ENCODE measurements at places on chromosomes 12 and 14.
A peak's percentile ranks its signal among the peaks of the same experiment; 100 is the strongest.

GRCh38 chr12:78181544-78182162 is 351.0 kb downstream of the NAV3 start:
- no peak for DNase-seq

- no peak for DNase-seq
These were observed 63.6 kb downstream of the DAAM1 start for GRCh38 chr14:59251811-59252771.

DNA sequence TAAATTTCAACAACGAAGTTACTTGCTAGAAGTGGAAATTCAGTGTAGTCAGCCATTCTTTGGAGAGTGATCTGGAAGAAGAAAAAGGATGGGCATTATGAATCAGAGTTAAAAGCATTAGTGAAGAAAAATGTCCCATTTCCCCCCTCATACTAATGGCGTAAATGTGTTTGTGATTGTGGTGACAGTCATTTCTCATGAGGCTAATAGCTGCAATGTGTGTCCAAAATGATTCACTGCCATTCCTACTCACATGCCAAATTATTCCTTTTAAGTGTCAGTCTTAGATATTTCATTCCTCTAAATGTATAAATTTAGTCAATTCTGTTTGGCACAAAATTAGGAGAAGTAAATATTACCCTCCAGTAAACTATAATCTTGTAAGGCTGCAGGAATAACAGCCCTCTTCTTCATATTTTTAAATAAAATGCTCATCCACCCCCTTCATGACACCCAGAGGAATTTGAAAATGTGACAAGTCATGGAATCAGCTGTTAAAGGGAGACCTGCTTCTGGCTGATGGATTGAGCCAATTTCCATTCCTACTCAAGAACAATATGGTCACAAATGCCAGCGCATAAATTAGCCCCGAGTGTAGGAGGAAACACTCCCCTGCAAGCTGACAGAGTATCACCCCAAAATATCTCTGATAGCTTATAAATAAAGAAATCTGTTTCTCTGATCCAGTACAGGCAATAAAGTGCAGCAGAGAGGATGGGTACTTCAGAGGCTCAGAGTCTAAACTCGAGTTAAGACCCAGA is 912.3 kb upstream of the SEL1L start:
- DNase-seq: no peak

DNA sequence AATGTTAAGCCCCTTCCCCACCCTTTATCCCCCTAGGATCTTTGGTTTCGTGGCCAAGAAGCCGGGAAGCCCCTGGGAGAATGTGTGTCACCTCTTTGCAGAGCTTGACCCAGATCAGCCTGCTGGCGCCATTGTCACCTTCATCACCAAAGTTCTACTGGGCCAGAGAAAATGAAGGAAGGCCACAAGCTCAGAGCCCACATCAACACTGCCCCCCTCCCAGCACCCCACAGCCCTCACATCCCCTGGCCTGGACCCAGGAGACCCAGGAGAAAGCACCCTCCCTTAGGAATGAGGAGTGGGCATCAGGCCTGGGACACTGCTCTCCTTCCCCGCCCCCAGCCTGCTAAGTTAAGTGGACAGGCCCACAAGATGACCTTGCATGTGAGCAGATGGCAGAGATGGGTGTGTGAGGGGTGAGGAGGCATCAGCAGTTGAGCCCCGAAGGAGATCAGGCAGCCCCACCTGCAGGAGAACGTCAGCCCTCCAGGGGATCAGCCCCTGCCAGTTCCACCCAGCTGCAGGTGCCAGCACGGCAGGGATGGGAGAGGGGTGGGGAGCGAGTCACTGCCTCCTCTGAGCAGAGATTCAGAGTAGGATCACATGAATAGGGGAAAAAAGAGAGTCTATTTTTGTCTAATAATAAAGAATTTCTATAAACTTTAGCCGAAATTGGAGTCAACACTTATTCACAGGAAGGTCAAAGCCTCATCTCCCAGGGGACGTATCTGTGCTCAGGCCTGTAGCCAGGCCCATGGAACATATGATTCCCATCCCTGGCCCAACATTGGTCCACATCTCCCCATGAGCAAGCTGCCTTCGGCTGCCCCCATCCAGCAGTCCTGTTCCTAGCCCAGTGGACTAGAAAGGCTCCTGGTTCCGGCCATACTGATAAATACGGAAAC is 14.1 kb downstream of the TNS2 start:
- DNase-seq: no peak

DNA sequence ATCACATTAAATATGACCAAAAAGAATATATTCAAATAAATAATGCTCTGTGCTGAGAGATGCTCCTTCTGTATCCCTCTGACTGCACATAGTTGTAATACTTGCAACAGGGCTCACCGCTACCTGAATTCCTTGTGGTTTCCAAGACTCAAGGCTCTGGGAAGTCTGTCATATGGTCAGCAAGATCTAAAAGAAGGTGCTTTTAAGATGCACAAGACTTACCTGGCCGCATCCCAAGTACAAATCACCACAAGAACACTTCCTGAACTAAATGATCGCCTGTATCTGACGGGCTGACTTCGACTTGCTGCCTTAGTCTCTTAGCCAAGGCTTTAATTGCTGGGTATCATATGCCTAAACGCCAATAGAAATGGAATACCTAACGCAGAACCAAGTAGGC is 67.2 kb downstream of the HECTD4 start:
- no peak for DNase-seq

- DNase-seq: no peak
These were observed 1.4 kb downstream of the ASPG start for GRCh38 chr14:104086661-104087461.

GRCh38 chr14:23008831-23009230 is 1.1 kb downstream of the C14orf93 start:
- peak; percentile 7 for DNase-seq

- no peak for DNase-seq
These were observed 29.4 kb downstream of the ANAPC7 start for GRCh38 chr12:110373962-110374611.

- no peak for DNase-seq
These were observed 17.3 kb downstream of the LRTM2 start for GRCh38 chr12:1837541-1838204.

- no peak for DNase-seq
These were observed 22.3 kb downstream of the SNW1 start for GRCh38 chr14:77738559-77739250.

GRCh38 chr14:62631176-62631575 is 414.1 kb downstream of the KCNH5 start:
- DNase-seq: no peak

GRCh38 chr14:34684578-34684977 is 29.8 kb downstream of the CFL2 start:
- DNase-seq: no peak

DNA sequence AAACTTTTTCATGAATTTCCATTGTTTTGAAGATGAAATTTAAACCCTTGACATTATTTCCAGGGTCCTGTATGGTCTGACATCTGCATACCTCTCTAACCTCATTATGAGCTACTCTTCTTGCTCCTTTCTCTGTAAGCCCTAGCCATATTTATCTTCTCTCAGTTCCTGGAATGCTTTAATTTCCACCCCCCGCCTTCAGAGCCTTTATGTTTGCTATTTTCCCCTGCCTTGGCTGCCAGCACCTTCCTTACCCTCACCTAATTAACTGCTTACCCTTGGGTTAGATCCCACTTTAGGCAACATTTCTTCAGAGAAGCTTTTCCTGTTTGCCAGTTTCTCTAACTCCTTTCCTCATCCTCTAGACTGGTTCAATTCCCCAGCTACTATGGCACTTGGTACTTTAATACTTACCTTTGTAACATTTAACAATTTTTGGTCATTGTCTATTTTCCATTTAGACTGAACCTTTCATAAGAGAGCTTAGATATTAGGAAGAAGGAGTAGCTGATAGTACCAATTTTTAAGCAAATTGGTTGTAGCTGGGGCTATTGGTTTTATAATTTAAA is 6.0 kb downstream of the STYX start:
- DNase-seq: no peak

DNA sequence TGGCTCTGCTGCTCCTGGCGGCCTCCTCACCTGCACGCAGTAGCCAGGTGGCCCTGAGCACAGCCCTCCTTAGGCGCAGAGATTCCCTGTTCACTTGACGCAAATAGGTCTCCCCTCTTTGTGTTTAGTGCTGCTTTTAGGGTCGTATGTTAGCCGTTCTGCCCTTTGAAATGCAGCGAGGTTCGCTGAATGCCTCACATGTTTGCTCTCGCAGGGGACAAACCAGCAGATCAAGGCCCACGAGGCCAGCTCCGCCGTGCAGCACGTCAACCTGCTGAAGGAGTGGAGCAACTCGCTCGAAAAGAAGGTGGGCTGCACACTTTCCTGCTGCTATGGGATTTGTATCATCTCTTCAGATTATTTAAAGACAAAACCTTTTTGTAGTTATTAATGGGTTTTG is 31.4 kb upstream of the AMN start:
- DNase-seq: no peak

GRCh38 chr12:115444346-115444745 is 760.4 kb upstream of the TBX3 start:
- DNase-seq: no peak

DNA sequence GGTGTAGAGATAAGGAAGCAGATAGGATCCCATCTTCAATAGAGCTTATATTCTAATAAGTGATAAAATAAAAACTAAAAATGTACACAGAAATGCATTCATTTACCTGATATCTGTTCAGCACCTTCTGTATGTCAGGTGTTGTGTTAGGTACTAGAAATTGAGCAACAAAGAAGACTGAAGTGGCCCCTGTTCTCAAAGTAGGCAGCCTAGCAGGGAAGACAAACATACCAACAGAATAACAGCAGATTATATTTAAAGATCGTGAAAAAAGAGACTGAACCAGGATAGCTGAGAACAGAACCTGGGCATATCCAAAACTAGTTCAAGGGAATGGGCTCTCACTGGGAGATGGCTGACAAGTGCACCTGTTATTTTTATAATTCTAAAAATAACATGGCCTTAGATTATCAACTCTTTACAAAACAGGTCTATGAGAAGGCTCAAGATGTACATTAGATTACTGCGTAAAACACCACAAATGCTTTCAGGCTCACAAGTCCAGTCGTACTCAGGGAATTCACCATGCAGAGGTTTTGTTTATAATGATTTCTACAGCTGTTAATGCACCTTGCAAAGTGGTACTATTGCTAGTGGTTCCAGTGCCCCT is 16.4 kb downstream of the ANO6 start:
- DNase-seq: no peak

- no peak for DNase-seq
These were observed 49.3 kb downstream of the DLK1 start for GRCh38 chr14:100775831-100776591.

DNA sequence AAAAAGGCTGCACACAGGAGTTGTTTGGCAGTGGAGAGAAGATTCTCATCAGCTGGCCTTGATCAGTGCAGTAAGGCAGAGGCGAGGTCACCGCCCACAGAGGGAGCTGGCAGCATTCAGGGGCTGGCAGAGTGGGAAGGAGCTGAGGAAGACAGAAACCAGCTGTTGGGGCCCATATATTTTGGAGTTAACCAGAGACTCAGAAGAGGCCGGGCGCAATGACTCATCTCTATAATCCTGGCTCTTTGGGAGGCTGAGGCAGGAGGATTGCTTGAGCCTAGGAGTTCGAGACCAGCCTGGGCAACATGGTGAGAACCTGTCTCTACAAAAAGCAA is 17.7 kb downstream of the SMCO2 start:
- no peak for DNase-seq

DNA sequence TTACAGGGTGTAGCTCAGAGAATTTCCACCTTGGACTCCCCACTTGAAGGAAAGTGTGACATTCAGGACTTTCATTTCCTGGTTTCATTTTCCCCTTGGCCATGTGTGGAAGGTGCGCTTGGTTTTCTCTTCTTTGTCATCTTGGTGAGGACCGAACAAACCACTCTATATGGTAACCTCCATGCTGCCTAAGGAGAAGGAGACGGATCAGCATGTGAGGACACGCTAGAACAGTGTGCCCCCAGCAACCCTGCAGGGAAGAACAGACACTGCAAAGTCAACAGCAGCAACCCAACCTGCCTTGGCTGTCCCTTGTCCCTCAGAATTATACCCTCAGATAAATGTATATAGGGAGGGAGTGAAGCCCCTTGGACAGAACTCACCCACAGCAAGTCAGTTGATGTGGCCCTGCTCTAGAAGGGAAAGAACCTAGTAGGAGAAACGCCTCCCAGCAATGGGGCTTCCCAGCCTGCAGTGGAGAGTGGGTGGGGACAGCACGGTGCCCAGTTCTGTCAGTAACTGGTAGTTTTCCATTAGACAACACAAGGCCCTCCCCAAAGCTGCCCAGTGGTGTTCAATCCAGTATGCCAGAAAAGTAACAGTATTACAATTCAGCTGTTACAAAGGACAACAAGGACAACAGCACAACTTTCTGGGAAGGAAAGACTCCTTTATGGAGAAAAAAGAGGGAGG is 18.9 kb upstream of the COCH start:
- DNase-seq: no peak

GRCh38 chr14:48325486-48325885 is 650.1 kb upstream of the MDGA2 start:
- DNase-seq: no peak

DNA sequence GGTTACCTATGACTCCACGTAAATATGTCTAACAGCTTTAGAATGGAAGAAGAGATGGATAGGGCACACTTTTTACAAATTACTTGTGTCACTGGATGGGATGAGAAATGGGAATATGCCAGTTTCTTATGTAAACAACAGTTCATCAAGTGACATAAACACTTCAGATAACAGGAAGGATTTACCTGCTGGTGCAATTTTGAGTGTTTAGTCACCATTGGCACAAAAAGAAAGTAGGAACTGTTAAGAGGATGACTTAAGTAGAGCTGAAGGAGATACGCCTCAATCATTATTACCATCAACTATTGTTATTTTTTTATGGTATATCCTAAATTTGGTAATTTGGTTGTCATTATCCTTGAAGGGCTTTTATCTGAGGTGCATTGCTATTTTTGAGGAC is 83.2 kb downstream of the RMST start:
- no peak for DNase-seq

Data from SIG-M5 (cell line).